ENCODE measurements at places on chromosomes 2 and 18. TPM values are rescaled to one million over a fixed set of nuclear protein-coding genes. Genes with fewer than 3 reads are reported as not detected.

The ZRANB3 gene
- total RNA-seq: 3.3 TPM

The SH3BP4 gene
- total RNA-seq: 10.2 TPM

The TPO gene
- 11.6 TPM for total RNA-seq

The ABCB11 gene
- total RNA-seq: 0.12 TPM

DNA sequence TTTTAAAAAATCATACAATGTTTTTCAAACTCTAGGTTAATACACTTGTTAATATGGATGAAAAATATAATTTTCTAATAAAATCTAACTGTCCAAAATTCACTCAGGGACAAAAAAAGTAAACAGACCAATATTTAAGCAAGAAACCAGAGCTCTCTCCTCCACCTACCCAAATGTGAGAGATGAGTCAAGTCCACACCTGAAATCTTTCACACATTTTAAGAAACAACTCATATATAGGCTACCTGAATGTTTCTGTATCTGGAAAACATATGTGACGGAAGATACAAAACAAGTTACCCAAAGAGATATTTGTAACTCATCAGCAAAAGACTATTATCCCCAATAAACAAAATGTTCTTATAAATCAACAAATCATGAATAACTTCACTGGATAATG lies 20.2 kb downstream of the ZNF516 start:
- DNase-seq: no peak
- peak overlapping the region; percentile 36 for H3K4me3 ChIP-seq
- H3K27me3 ChIP-seq: no peaks in the 10 kb centered on the region
- H3K4me1 ChIP-seq: peaks cover 51% of the 10 kb centered on the region
- no peaks in the 10 kb centered on the region for H3K36me3 ChIP-seq

GRCh38 chr2:8251291-8251690 lies 430.6 kb upstream of the ID2 start:
- H3K4me1 ChIP-seq: peaks cover 7% of the 10 kb centered on the region
- DNase-seq: no peak
- H3K36me3 ChIP-seq: no peaks in the 10 kb centered on the region
- no peak overlapping the region for H3K27ac ChIP-seq

GRCh38 chr18:13555192-13555591 lies 171.2 kb downstream of the FAM210A start:
- no peak for DNase-seq
- H3K27ac ChIP-seq: no peak overlapping the region
- no peaks in the 10 kb centered on the region for H3K27me3 ChIP-seq
- no peaks in the 10 kb centered on the region for H3K36me3 ChIP-seq

DNA sequence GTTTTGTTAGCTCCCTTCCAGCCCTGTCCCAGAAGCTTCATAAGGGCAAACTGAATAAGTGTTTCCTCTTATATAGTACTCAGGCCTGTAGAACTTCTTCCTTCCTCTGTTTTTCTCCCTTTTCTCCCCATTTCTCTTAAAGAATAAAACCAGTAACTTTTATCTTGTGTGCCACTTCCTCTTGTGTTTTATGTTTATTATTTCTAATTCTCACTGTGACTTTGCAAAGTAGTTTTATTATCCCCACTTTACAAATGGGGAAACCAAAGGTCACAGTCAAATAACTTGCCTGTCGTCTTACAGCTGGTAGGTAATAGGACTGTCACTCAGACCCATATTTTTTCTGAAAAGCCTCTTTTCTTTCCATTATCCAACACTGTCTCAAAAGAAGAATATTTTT lies 42.4 kb downstream of the RBBP8 start:
- H3K36me3 ChIP-seq: no peaks in the 10 kb centered on the region
- H3K4me3 ChIP-seq: no peak overlapping the region
- no peaks in the 10 kb centered on the region for H3K27me3 ChIP-seq
- DNase-seq: no peak

DNA sequence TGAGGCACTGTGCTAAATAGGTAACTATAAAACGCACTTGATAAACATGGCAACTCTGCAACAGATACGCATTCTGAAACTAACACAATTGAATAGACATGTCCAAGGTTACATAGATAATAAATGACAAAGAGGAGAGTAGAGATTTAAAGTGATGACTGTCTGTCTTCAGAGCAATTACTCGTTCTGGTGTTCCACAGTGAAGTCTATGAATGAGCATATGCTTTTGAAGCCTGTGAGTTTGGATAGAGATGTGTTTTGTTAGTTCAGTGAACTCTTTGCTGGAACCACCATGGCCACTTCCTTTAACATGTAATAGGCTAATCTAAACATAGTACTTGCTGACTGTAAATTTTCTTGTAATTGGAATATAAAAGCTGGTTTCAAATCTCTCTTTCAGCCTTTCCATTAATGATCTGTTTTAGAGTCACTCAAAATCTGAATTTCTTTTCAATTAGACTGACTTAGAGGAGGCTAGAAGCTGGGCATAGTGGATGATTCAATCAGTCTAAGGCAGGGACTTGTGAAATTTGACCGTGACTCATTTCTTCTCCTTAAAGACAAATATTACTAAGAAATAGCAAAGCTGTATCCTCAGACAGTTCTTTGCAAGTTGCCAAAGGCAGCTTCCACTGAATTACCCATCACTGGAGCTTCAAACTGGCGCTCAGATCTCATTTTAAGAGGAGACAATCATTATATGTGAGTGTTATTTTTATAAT lies 1130.1 kb upstream of the CELF4 start:
- H3K27me3 ChIP-seq: no peaks in the 10 kb centered on the region
- H3K27ac ChIP-seq: no peak overlapping the region
- no peak overlapping the region for H3K4me3 ChIP-seq
- DNase-seq: no peak

Data from gastrocnemius medialis (tissue), 4 donors.